ENCODE measurements at places on chromosomes 1 and 21. TPM values are rescaled to one million over a fixed set of nuclear protein-coding genes. Genes with fewer than 3 reads are reported as not detected.
A peak's percentile ranks its signal among the peaks of the same experiment; 100 is the strongest.

The C1orf56 gene
- 5.2 TPM for total RNA-seq

The RAB13 gene
- total RNA-seq: 49.8 TPM

The SSR2 gene
- total RNA-seq: 187 TPM

The BEND5 gene
- 8.6 TPM for total RNA-seq

The FLG gene
- total RNA-seq: 1.5 TPM

The ETV3L gene
- not detected for total RNA-seq

The DIO1 gene
- not detected for total RNA-seq

The GPA33 gene
- total RNA-seq: 0.74 TPM

The SELL gene
- not detected for total RNA-seq

- H3K4me1 ChIP-seq: no peaks in the 10 kb centered on the region
- H3K4me3 ChIP-seq: no peak overlapping the region
- H3K27me3 ChIP-seq: no peaks in the 10 kb centered on the region
- DNase-seq: no peak
- no peak overlapping the region for H3K27ac ChIP-seq
Observed at GRCh38 chr1:68426594-68426993, 23.2 kb downstream of the RPE65 start.

- H3K27ac ChIP-seq: no peak overlapping the region
- H3K36me3 ChIP-seq: no peaks in the 10 kb centered on the region
- DNase-seq: no peak
- H3K4me3 ChIP-seq: no peak overlapping the region
Observed at GRCh38 chr1:236341298-236341697, 52.8 kb upstream of the EDARADD start.

GRCh38 chr1:14926818-14927575 lies 226.6 kb upstream of the TMEM51 start:
- H3K4me1 ChIP-seq: peaks cover 71% of the 10 kb centered on the region
- no peaks in the 10 kb centered on the region for H3K27me3 ChIP-seq
- no peak for DNase-seq
- H3K4me3 ChIP-seq: no peak overlapping the region
- H3K27ac ChIP-seq: peak overlapping the region; percentile 89

DNA sequence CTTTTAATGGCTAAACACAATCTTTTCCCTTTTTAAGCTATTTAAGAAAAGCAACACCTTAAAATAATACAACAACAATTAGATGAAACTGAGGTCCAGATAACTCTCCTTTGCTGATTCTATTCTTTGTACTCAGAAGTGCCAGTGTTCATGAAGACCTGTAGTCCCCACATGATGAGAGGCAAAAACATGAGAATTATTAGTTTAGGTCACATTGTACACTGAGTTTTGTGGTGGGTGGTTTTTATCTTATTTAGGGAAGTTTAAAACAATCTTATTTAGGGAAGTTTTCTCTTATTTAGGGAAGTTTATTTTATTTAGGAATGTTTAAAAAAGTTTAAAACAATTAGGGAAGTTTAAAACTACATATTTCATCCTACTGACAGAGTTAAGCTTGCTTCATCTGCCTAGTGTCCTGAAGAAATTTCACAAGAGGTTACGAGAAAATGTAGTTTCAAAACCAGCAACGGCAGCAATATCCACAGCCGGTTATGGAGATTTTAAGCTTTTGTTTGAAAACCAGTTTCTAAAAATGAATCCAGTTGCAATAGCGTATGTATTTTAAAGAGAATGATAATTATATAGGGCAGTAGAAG lies 7.8 kb upstream of the OR14I1 start:
- no peak for DNase-seq
- no peaks in the 10 kb centered on the region for H3K4me1 ChIP-seq
- H3K4me3 ChIP-seq: no peak overlapping the region

- no peak overlapping the region for H3K4me3 ChIP-seq
- no peaks in the 10 kb centered on the region for H3K4me1 ChIP-seq
- DNase-seq: no peak
- no peak overlapping the region for H3K27ac ChIP-seq
Observed at GRCh38 chr1:219689774-219690173, 76.9 kb upstream of the ZC3H11B start.

GRCh38 chr1:13842497-13842896 lies 142.5 kb downstream of the PRDM2 start:
- H3K4me3 ChIP-seq: no peak overlapping the region
- no peaks in the 10 kb centered on the region for H3K36me3 ChIP-seq
- H3K27me3 ChIP-seq: no peaks in the 10 kb centered on the region
- H3K4me1 ChIP-seq: no peaks in the 10 kb centered on the region

- peaks cover 6% of the 10 kb centered on the region for H3K4me1 ChIP-seq
- H3K36me3 ChIP-seq: no peaks in the 10 kb centered on the region
- H3K27me3 ChIP-seq: no peaks in the 10 kb centered on the region
- DNase-seq: no peak
Observed at GRCh38 chr1:207649865-207650580, 5.1 kb downstream of the CR1L start.

- peaks cover 13% of the 10 kb centered on the region for H3K4me1 ChIP-seq
- H3K27ac ChIP-seq: peak overlapping the region; percentile 46
- DNase-seq: no peak
- no peaks in the 10 kb centered on the region for H3K27me3 ChIP-seq
Observed at GRCh38 chr1:1079408-1080121, 5.5 kb upstream of the RNF223 start.

DNA sequence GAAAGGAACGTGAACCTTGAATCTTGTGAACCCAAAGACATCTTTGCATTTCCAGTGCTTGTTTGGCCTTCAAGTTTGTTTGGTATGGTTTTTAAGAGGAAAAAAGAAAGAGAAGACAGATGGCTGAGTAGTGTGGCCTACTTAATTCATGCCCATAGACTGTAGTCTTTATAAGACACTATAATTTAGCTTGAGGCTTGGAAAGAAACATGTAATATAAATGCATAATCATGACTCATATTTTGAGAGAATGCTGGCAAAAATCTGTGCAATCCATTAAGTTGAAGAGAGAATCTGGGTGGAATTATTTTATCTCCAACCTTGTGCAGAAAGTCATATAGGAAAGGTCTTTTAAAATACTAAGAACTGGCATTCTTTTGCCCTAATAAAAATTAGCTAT lies 179.3 kb downstream of the SIPA1L2 start:
- H3K4me1 ChIP-seq: no peaks in the 10 kb centered on the region
- H3K27ac ChIP-seq: no peak overlapping the region
- H3K36me3 ChIP-seq: peaks cover under 1% of the 10 kb centered on the region
- no peaks in the 10 kb centered on the region for H3K27me3 ChIP-seq

DNA sequence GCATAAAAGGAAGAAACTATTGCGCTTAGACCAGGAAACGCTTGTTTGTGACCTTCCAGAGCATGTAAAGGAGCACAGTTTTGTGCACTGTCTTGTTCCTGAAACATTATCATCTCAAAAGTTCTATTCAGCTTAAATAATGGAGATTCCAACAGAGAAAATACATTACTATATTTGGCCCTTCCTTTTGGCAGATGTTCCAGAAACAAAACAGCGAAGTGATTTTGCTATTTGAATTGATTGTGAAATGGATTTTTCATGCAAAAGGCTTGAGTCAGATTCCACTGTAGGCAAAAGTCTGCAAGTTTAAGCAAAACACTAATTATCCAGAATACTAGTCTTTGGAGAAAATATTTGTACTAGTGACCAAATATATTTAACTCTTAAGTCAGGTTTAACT lies 80.3 kb upstream of the PTBP2 start:
- no peaks in the 10 kb centered on the region for H3K36me3 ChIP-seq
- no peak for DNase-seq
- H3K4me1 ChIP-seq: no peaks in the 10 kb centered on the region
- no peaks in the 10 kb centered on the region for H3K27me3 ChIP-seq

- peaks cover 28% of the 10 kb centered on the region for H3K4me1 ChIP-seq
- peak; percentile 97 for DNase-seq
- H3K27ac ChIP-seq: peak overlapping the region; percentile 57
- H3K4me3 ChIP-seq: peak overlapping the region; percentile 14
Observed at GRCh38 chr1:12518931-12519692, 98.9 kb downstream of the DHRS3 start.

- no peaks in the 10 kb centered on the region for H3K36me3 ChIP-seq
- DNase-seq: no peak
- H3K4me1 ChIP-seq: no peaks in the 10 kb centered on the region
- H3K27ac ChIP-seq: no peak overlapping the region
- H3K27me3 ChIP-seq: no peaks in the 10 kb centered on the region
- H3K4me3 ChIP-seq: no peak overlapping the region
Observed at GRCh38 chr1:30490554-30491053, 232.8 kb downstream of the MATN1 start.

GRCh38 chr1:19063122-19063521 lies 106.6 kb upstream of the IFFO2 start:
- no peak overlapping the region for H3K27ac ChIP-seq
- H3K36me3 ChIP-seq: no peaks in the 10 kb centered on the region
- no peak overlapping the region for H3K4me3 ChIP-seq
- DNase-seq: no peak
- no peaks in the 10 kb centered on the region for H3K27me3 ChIP-seq

DNA sequence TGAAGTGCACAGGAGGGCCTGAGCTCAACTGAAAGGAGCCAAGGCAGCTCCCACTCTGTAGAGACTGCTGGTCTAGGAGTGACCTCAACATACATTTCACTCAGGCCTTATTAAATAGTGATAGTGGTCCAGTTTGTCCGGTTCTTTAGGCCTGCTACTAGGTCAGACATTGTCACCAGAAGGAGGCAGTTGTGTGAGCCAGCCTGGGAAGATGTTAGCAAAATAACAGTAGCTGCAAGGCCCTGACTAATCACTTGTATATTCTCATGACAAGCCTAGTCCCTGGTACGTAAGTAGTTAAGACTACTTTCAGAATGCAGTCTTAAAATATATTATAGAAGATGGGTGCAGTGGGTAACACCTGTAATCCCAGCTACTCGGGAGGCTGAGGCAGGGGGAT lies 264.0 kb upstream of the CAMK1G start:
- H3K4me1 ChIP-seq: no peaks in the 10 kb centered on the region
- H3K27me3 ChIP-seq: no peaks in the 10 kb centered on the region
- H3K4me3 ChIP-seq: no peak overlapping the region
- no peak for DNase-seq

DNA sequence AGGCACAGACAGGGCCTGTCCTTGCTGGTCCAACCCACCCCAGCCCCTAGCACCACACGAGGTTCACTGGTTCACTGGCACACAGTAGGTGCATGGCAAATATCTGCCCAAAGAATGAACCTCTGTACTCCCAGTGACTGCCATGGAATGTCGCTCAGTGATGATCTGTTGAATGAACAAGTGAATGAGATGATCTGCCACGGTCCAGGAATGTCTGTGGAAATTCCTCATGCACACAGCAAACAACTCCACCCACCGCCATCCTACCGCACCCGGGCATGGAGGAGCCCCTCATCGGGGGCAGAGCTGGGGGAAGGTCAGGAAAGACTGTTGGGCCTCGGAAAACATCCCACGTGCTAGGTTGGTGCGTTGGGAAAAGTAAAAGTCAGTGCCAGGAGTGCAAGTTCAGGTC lies 1.7 kb downstream of the HSPG2 start:
- DNase-seq: no peak
- H3K4me3 ChIP-seq: peak overlapping the region; percentile 89
- no peaks in the 10 kb centered on the region for H3K36me3 ChIP-seq
- H3K27me3 ChIP-seq: no peaks in the 10 kb centered on the region

Measured in vagina (tissue), 2 donors.